ENCODE measurements at places on chromosomes 5 and 9. TPM values are rescaled to one million over a fixed set of nuclear protein-coding genes. Genes with fewer than 3 reads are reported as not detected.

MEF2C gene
- 62.7 TPM for total RNA-seq

FSTL4 gene
- total RNA-seq, result not detected

IL13 gene
- not detected for total RNA-seq

SEC61B gene
- 63.0 TPM for total RNA-seq

HAVCR1 gene
- total RNA-seq, result not detected

DND1 gene
- total RNA-seq, result 0.09 TPM

GMCL2 gene
- total RNA-seq, result not detected

KCNV2 gene
- not detected for total RNA-seq

ALDOB gene
- total RNA-seq, result not detected

KLF9 gene
- 14.4 TPM for total RNA-seq

Measured in endothelial cell of coronary artery (primary cell).